NCI-H524 treated with DMSO at 0.1 percent for 48 hours (cell line): ENCODE measurements at places on chromosomes 5 and 9.

DNA sequence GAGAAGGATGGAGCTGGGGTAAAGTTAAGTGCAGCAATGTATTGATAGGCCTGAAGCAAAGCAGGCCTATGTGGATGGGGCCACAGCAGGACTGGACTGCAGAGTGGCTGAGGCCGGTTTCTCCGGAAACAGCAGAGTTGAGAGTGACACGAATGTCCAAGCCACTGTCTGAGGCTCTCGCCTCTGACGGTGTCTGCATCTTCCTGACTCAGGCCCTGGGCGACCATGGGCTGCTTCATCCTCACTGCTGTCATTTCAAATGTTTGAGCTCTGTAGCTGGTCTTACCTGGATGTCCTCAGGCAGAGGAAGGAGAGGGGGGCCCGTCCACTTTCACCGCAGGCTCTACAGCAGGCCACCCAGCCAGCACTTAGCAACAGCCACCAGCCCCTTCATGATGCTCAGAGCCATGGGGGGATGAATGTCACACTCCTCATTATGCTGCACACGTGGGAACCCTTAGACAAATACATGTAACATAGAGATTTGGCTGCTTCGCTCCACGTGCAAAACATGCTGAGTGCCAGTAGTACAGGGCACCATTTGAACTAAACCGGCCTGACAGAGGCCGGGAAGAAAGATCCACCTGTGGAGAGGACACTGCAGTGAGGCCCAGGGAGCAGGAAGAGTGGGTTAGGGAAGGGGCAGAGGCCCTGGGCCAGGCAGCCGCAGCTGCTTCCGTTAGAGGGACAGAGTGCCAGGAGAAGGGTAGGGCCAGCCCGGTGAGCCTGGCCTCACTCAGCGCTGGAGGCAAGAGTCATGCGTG lies 31.7 kb upstream of the NXNL2 start:
- DNase-seq: no peak

DNA sequence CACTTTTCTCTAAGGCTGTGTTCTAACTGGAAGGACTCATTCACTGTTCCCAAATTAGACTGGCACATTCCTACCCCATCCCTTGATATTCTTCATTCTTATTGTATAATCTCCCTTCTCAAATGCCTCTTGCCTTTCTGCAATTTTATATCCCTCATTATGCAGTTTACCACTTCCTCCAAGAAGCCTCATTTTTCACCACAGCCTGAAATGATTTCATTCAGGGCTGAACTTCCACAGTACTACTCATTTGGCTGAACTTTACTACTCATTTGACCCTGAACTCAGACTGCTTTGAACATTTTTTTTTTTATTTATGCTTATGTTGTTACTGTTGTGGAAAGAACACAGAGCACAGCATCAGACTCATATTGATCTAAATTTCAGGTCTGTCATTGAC lies 32.7 kb downstream of the GRIA1 start:
- DNase-seq: no peak

DNA sequence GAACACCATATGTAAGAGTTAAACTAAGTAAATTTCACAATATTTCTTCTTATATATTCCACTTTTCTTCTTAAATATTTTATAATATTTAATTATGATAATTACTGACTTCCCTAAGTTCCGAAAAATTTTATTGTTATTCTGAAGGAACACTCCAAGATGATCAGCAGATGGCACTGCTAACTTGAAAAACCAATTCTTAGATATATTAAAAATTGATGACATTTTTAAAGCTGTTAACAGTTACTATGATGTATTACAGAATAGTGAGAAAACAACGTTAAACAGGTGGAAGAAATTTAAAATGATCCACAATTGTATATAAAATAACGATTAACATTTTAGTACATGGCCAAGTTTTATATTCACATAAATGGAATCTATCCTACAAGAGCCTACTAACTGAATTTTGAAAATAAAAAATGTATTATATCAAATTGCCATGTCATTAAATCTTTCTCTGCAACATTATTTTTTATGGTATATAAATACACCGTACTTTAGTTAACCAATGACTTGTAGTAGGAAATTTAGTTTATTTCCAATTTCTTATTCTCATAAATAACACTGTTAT lies 30.1 kb upstream of the MUSK start:
- DNase-seq: no peak

GRCh38 chr5:81534441-81534840 lies 140.5 kb upstream of the ACOT12 start:
- no peak for DNase-seq

GRCh38 chr5:19488786-19489185 lies 499.2 kb downstream of the CDH18 start:
- peak; percentile 92 for DNase-seq

DNA sequence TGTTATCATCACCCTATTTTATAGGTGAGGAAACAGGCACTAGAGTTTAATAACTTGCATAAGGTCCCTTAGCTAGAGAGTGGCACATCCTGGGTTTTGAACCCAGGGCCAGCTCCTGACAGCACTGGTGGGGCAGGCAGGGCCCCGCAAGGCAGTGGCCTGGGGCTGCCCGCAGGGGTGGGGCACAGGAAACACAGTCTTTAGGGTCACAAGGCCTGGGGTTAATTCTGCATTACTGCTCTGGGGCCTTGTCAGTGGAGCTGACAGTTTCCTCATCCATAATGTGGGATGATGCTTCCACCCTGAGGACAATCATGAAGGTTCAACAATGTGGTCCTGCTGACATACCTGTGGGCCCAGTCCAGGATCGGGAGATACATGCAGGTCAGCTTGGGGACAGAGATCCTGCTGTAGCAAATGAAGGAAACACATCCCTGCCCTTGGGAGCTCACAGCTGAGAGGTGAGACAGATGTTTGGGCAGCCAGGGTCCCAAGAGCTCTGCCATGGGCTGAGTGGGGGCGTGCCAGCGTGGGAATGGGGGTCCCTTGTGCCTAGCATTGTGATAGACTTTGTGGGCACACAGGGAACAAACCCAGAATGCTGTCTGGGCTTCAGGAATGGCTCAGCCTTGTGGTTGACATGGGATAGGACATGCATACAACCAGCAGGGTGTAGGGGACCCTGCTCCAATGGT lies 14.7 kb downstream of the FGF18 start:
- no peak for DNase-seq
